ENCODE measurements at places on chromosomes 3 and 15.

GRCh38 chr3:55608301-55608937 lies 121.3 kb upstream of the WNT5A start:
- DNase-seq = no peak

DNA sequence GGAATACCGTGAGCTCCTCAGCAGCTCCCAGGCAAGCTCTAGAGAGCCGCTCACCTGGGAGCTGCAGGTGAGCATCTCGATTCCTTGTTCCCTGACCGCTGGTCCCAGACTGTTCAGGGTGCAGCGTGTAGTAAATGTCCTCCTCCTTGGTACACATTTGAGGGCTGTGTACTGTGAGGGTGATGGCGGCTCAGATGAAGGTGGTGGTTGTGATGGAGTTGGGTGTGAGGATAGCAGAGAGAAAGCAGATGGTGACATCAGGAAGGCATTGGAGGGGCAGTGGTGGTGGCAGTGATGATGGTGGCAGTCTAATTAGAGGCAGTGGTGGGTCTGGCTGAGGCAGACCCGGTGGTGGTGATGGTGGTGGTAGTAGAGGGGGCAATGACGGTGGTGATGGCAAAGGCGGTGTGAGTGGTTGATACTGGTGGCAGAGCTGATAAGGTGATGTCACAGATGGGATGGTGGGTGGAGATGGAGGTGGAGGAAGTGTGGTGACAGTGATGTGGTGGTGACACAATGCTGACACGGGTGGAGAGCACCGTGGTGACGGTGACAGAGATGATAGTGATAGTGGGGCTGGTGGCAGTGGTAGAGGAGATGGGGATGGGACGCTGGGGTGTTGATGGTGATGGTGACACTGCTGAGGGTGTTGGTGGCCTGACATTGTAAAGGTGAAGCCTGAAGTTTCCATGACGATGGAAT lies at the start of gene DNAJB8:
TSS of gene DNAJB8 (minus strand) at position 51 of the 702 bp plus-strand sequence. CDS start 3,645 bp downstream, outside the sequence.
- DNase-seq = peak; percentile 32

DNA sequence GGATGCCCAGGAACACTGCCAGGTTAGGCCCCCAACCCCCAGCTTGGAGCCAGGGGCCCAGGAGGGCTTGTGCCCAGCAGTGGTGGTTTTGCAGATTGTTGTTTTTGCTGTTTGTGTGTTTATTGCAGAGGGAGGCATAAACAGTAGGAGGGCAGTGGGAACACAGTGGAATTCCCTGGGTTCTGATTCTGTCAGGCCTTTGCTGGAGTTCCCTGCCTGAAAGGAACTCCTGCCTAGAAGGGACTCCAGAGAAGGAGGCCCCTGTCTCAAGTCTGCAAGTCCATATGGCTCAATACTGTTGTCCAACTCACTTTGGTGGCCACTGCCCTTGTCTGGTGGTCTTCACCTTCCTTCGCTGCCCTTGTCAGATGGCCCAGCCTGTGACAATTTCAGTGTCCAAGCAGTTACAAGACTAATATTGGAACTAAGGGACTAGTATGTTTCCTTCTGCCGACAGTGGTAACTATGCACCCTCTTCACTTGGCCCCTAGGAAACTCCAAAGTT lies 47.4 kb upstream of the RAB6B start:
- no peak for DNase-seq

GRCh38 chr3:141913150-141913811 lies 36.8 kb downstream of the ATP1B3 start:
- DNase-seq = peak; percentile 84

GRCh38 chr3:77191014-77191413 lies 151.1 kb downstream of the ROBO2 start:
- DNase-seq = no peak

DNA sequence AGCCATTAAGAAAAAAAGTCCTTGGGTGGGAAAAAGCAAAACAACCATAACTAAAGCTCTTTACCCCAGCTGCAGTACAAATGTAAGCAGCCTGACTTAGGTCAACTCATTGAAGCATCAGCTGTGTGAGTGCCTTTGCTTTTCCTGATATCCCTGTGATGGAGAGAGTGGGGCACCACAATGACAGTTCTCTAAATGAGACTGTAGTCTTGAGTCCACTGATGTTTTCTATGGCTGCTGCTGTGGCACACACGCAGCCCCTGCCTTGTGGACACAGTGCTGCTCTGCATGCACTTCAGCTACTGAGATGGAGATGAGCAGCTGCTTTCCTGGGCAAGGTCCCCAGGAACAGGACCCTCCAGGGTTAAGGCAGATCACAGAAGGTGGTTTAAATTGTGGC lies 173.2 kb downstream of the KCNAB1 start:
- DNase-seq = no peak

DNA sequence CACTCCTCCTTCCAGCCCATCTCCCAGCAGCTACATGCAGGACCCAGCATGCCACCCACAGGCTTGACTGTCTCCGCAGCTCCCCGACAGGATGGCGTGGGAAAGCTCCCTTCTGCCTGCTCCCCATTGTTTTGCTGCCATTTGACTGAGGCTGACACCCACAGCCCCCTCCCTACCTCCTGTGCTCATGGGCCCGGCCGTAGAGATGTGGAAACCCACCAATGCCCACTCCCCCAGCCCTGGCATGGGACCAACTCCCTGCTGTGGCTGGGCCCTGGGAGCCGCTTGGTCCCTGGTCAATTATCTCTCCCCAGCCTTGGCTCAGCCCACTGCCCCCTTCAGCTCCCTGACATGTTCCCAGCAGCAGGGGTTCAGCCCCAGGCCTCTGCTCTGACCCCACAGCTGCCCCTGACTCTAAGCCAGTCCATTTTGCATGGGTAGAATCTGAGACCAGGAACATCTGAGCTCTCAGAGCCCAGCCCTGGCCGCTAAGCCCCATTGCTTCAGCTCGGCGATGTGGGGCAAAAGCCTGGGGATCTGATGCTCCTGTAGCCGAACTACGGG lies 8.2 kb downstream of the C3orf22 start:
- DNase-seq = no peak

Data from hematopoietic multipotent progenitor cell treated with erythropoietin and hydrocortisone succinate and interleukin-3 and kit ligand, for 8 days (in vitro differentiated cells).